ENCODE measurements at places on chromosomes 6 and 20.

GRCh38 chr6:81734081-81734480 lies 18.4 kb downstream of the TENT5A start:
- ATAC-seq, result no peak

GRCh38 chr6:24536466-24536865 lies 41.7 kb downstream of the ALDH5A1 start:
- no peak for ATAC-seq

DNA sequence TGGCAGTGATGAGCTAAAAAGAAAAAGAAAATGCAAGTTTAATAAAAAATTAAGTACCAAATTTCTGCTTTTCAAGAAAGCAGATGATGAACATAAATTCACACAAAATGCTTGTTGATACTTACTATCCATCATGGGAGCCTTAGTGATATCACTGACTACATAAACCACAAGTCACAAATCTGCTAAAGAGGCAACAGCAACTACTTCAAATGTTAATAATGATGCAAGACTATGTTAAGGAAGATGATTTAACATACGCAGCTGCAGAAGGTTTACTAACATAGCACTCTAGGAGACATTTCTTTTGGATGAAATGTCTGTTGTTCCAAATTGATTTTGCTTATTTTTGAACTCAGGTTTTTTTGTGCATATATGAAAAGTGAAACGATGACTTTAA lies 18.6 kb downstream of the FYN start:
- ATAC-seq, result no peak

DNA sequence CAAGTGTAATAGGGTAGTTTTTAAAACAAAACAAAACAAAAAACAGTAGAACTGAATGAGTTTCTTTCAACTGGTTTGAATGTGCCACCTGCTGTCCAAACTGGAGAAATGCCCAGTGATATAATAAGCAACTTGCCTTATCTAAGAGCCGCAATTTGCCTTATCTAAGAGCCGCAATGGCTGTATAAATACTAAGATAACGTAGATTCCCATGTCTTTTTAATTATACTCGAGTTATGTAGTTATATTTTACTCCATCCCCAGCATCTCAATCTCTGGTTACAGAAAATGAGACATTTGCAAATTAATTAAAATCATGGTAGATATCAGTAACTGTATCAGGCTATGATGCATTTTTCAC lies 67.2 kb downstream of the RPP40 start:
- ATAC-seq, result no peak

GRCh38 chr20:55252521-55252920 lies 752.8 kb downstream of the CBLN4 start:
- no peak for ATAC-seq

GRCh38 chr20:51935003-51935358 lies 132.7 kb upstream of the SALL4 start:
- no peak for ATAC-seq

- ATAC-seq, result peak; percentile 9
These were observed 805 bp upstream of the STX16 start for GRCh38 chr20:58650181-58650775.

DNA sequence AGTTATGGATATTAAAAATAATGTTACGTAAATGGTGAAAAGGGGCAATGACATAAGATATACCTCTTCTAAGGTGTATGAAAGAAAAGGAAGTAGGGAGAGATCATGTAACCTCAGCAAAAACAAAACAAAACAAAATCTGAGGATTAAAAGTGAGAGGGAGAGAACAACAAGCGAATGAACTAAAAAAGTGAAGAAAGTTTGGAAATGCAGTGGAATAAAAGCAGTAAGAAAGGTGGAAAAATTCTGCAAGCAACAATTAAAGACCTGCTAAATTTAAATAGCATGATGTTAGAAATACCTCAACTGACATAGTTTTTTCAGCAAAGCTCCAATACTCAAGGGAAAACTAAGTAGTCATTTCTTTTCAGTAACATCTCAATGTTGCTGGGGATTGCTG lies 48.0 kb downstream of the PHIP start:
- no peak for ATAC-seq

- ATAC-seq, result no peak
These were observed 180.6 kb upstream of the STXBP5 start for GRCh38 chr6:147023581-147023980.

DNA sequence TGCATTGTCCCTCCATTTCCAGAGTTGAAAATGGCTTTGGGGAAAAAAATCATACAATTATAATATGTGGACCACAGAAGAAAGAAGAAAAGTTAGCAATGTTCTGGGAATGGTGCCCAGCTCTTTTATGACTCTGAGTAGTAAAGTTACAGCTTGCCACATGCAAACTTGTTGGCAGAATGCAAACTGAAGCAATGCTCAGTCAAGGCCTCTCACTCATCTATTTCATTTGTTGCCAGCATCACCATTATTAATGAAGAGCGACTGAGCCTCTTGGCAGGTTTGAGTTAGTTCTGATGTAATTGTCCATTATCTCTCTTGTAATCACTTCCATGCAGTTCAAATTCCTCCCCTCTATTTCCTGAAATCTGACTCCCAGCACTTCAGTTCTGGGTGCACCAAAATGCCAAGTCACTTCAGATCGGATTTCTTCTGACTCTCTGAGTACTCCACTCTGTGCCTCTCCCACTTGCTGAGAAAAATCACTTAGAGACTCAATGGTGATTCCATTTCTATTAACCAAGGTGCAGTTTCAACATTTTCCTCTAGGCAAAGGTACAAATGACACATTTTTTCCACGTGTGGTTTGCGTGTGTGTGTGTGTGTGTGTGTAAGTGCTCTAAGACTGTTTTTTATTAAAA lies 154.4 kb upstream of the STMND1 start:
- ATAC-seq, result no peak

DNA sequence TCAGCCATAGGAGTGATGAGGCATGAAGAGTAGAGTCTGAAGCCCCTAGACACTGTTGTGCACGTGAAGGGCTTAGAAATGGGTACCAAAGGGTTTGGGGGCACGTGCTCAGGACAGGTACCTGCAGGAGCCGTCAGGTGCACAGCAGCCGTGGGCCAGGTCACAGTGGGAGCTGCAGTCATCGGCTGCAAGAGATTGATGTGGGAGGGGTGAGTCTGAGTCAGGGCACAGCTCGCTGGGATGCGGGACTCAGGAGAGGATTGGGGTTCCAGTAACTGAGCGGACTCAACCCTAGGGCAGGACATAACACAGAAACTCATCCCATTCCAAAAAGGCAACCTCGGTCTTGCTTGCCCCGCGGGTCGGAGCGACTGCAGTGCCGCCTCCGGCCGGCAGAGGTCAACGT lies 1.1 kb downstream of the DLK2 start:
- ATAC-seq, result peak; percentile 53

GRCh38 chr6:151546941-151547659 lies 53.3 kb downstream of the CCDC170 start:
- ATAC-seq, result no peak

GRCh38 chr20:62885896-62886708 lies 24.5 kb upstream of the TCFL5 start:
- no peak for ATAC-seq

DNA sequence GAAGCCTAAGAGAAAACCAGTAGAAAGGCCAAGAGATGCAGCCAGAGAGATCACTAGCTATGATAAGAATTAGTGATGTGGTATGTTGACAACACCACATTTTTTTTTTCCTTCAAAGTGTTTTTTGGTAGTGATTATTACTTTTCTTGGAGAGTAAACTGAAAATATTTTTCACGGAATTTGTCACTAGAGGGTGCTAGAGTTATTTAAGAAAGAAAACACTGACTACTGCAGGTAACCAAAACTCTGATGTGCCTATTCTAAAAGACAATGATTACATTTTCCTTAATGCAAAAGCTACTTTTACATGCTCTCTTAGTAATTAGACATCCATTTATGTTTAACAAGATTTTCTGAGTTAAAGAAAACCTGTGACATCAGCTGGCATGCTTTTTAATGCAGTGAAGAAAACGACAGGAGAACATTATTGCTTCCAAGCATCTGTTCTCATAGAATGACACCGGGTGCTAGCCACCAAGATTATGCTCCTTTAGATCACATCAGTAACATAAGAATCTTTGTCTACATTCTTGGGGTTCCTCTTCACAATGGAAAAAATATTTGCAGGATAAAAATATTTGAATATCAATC lies 28.8 kb downstream of the RWDD2A start:
- ATAC-seq, result no peak

- ATAC-seq, result peak; percentile 24
These were observed at the start of gene UST for GRCh38 chr6:148746363-148747144. Gene UST (plus strand): TSS chr6:148747030. CDS start chr6:148747431, 401 bp downstream.

DNA sequence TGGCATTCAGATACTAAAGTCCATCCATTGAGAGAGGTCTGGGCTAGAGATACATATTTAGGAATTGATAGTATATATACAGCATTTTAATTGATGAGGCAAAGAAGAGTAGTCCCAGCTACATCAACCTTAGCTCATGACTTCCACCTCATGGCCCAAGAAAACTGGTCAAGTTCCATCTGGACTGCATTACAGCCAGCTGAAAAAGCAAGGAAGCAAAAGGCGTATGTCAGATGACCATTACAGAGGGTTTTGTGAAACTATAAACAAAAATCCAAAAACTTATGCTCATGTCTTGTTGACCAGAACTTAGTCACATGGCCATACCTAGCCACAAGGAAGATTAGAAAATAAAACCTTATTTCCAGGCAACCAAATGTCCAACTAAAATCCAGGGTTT lies 46.8 kb upstream of the RNF146 start:
- ATAC-seq, result no peak

DNA sequence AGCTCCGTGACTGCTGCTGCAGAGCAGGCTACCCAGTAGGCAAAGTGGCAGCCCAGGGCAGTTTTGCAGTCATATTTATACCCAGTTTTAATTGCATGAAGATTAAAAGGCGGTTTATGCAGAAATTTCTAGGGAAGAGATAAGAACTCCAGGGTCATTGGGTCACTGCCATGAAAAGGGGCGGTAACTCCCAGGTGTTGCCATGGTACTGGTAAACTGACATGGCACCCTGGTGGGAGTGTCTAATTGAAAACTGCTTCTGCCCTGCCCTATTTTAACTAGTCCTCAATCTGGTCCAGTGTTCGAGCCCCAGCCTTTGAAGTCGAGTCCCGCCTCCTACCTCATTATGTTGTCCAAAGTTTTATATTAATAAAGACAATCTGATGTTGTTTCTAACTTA lies 75.0 kb upstream of the FUCA2 start:
- no peak for ATAC-seq

GRCh38 chr20:46013829-46014516 lies 5.3 kb downstream of the MMP9 start:
- ATAC-seq, result peak; percentile 90

- no peak for ATAC-seq
These were observed 915 bp downstream of the TMEM63B start for GRCh38 chr6:44128020-44128917.

- no peak for ATAC-seq
These were observed 31.1 kb downstream of the EPM2A start for GRCh38 chr6:145704143-145704781.

GRCh38 chr20:62174870-62175624 lies 7.8 kb upstream of the MTG2 start:
- no peak for ATAC-seq

- ATAC-seq, result no peak
These were observed 70.2 kb upstream of the BEND3 start for GRCh38 chr6:107185391-107185970.

GRCh38 chr20:36031806-36032205 lies 63.4 kb downstream of the CNBD2 start:
- no peak for ATAC-seq

- no peak for ATAC-seq
These were observed 43.7 kb downstream of the CDC5L start for GRCh38 chr6:44431118-44431725.

All from activated CD4-positive, CD25-positive, alpha-beta regulatory T cell treated with anti-CD3 and anti-CD28 coated beads, Interleukin-2, amount 50 U/mL, for 24 hours (primary cell).